Right cardiac atrium (tissue), 5 donors: ENCODE measurements at places on chromosomes 11 and 22. TPM values are rescaled to one million over a fixed set of nuclear protein-coding genes. Genes with fewer than 3 reads are reported as not detected.

GRCh38 chr11:44629732-44630345 lies 64.4 kb downstream of the CD82 start:
- DNase-seq = no peak

GRCh38 chr22:48556222-48556621 lies 1271.5 kb downstream of the BRD1 start:
- DNase-seq = no peak

DNA sequence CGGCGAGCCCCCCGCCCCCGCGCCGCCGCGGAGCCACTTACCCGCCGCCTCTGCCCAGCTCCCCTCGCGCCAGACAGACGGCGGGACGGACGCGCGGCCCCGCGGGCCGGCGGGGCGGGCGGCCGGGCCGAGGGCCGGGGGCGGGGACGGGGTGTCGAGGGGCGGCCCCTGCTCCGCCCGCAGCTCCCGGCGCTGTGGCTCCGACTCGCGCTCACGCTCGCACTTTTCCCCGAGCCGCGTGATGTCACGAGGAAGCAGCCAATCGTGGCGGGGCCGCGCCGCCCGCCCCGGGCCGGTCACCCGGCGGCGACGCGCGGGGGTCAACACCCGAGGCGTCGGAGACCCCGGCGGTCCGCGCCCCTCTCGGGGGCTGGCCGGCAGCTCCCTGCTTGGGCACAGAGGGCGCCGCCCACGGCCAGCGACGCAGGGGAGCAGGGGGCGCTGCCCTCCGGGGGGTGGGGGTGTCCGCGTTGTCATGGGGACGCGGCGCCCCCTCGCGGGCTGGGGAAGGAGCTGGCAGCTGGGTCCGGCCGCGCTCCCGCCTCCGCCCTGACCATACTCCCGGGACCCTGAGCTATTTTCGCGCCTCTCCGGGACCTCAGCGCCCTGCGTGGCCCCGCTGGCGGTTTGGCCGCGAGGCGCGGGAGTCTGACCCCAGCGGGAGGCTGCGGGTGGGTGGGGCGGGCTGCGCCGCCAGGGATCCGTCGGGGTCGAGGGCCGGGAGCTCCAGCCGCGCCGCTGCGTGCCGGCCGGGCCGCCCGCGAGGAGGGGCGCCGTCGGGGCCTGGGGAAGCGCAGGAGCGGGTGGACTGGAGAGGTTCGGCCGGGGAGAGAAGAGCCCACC lies at the start of gene CHRM4:
CHRM4 (minus strand) TSS at position 199 of the 843 bp plus-strand sequence. CDS start 5,219 bp downstream, outside the sequence.
- DNase-seq = no peak

CD248 gene
- polyA plus RNA-seq = 12.0 TPM

DCDC1 gene
- 0.05 TPM for polyA plus RNA-seq

CALCB gene
- 0.05 TPM for polyA plus RNA-seq

GRCh38 chr22:39275814-39276439 lies 31.1 kb upstream of the PDGFB start:
- no peak for DNase-seq

NXPE4 gene
- polyA plus RNA-seq = not detected

MICAL2 gene
- polyA plus RNA-seq = 62.9 TPM

DNA sequence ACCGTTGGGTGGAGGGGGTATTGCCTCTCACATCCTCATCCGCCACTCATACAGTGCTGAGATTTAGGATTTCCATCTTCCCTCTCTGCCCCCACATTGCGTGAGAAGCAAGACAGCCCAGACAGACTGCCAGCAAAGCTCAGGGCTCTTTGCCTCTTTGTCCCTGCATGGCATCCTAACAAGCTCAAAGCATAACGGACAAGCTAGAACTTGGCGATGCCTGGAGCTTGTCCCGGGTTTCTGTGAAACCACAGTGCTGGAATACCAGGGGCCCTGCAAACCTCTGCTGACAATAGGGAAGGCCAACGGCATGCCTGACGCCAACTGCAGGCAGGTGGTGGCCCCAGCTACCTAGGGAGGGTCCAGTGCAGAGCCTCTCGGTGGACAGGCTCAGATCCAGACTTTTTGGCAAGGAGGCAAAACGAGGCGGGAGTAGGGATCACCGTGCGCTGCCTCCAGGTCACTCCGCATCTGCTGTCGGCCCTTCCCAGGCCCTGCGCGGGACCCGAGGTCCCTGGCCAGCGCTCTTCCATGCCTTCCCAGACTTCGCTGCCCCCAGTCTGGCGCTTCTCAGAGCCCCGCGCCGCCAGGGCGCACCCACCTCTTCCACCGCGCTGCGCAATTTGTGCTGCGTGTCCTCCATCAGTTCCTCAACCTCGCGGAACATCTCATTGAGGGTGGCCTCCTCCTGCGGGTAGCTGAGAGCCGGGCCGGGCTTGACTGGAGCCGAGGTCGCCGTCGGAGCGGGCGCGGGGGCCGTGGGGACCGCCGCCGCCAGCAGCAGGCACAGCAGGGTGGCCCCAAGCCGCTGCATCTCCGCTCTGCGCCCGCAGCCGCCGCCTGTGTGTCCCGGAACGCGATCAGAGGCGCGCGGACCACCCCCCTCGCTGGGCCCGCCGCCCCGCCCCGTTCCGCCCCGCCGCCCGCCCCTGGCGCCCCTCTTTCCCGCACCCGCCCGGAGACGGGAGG lies at the start of gene DKK3:
DKK3 (minus strand) TSS at position 858 of the 969 bp plus-strand sequence; CDS start at position 814, 44 bp downstream.
- peak; percentile 79 for DNase-seq

DNA sequence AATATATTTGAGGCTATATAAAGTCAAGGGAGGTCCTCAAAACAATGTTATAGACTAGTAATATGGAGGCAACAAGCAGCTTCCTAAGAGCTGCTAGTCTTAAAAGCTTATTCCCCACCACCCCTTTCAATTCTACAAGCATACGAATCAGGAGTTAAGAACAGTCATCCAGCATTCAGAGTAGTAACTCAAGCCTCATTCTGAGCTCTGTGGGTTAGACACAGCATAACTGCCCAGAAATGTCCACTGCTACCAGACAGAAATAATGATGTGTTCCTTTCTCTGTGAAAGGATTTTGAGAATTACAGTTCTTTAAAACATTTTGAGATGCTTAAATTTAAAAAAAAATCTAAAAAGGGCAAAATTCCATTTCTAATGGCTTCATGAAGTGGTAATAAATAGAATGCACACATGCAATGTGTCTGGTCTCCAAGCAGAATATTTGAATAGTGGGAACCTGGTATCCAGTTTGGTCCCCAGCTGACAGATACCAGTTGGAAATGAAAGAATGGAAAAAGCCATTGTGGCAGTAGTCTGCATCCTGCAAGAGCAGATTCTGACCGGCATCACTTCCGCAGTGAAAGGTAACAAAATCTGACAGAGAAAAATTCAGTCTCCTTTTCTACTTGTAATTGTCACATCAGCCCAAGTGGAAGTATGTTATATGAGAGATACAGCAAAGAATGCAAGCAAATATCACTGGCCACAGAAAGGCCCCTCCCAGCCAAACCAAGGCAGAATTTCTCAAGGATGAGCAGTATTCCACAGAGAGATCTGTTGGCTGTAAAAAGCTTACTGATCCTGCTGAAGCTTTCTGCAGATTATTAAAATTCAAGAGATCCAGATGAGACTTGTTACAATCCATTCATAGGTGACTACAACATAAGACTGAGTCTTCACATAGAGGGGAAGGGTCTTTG lies 310.8 kb upstream of the PITPNB start:
- DNase-seq = no peak

- DNase-seq = no peak
Measured at GRCh38 chr22:50262460-50262911, 1.0 kb upstream of the MAPK12 start.

NAALADL1 gene
- 7.1 TPM for polyA plus RNA-seq

PHF21B gene
- polyA plus RNA-seq = 0.50 TPM

GRCh38 chr22:17159504-17159951 lies 451 bp upstream of the HDHD5 start:
- DNase-seq = peak; percentile 47

GRCh38 chr22:20430720-20431510 lies 6.7 kb downstream of the SCARF2 start:
- DNase-seq = no peak

DNA sequence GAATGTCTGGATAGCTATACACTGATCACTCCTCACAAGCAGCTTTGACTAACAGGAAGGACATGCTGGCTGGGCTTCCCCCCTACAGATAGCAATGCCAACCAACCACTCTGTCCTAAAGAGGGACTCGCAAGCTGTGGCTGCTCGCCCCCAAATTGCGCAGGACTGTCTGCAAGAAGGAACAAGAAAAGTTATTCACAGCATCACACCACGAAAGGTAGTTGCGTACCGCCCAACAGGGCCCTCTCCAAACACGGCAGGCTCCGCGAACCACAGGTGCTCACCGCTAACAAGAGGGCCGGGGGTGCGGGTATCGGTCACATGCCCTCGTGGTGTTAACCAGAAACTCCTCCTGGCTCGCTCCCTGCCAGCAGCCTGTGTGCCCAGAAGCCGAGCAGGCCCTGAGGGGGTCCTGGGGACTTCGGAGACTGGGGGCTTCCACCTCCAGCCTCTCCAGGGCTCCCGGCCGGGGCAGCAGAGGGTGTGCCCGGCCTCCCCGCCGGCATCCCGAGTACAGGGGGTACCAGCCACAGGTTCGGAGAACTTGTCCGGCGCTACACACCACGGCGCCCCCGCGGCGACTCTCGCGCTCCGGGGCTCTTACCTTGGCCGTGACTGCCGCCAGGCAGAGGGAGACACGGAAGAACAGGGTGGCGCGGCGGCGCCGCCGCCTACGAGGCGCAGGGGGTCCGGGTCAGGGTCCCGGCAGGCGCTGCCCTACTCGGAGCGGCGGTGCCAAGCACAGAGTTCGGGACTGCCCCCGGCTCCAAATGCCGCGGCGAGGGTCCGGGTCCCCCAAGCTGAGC lies 682 bp downstream of the LARGE1 start:
- no peak for DNase-seq

DNA sequence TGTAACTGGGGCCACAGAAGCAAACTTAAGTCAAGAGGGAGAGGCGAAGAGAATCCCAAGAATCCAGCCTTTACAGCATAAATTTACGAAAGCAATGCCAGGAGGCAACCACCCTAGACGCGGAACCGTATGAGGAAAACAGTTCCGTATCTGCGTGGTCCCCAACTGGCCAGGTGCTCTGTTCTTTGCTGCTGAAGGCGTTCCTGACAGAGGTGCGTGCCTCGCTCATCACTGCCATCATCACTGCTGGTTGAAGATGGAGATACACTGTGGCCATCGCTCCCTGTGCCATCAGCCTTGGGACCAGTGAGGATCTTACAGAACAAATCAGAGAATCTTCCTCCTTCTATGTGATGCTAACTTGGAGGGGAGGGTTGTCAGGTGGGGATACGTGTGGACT lies 270.5 kb upstream of the B3GAT1 start:
- DNase-seq = no peak

GRCh38 chr22:47484960-47485569 lies 722.6 kb downstream of the TBC1D22A start:
- no peak for DNase-seq

GRCh38 chr11:35524780-35525179 lies 636 bp downstream of the PAMR1 start:
- no peak for DNase-seq

SLC6A5 gene
- polyA plus RNA-seq = not detected

DNA sequence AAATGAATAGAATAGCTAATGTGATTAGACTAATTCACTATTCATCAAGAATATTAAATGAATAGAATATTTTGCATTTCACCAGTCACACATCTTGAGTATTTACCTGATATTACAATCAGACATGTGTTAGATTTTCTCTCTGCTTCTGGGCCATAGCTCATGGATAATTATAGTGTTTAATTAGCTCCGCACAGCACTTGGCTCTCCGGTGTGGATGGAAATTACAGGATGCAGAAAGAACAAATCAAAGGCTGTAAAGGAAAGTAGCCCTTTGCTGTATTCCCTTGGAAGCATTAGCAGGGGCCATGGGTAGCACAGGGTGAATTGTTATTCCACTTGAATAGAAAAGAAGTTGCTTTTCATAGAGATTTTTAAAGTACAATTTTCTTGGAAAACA lies 320.3 kb upstream of the SORL1-AS1 start:
- no peak for DNase-seq

FUT4 gene
- 1.2 TPM for polyA plus RNA-seq

DNA sequence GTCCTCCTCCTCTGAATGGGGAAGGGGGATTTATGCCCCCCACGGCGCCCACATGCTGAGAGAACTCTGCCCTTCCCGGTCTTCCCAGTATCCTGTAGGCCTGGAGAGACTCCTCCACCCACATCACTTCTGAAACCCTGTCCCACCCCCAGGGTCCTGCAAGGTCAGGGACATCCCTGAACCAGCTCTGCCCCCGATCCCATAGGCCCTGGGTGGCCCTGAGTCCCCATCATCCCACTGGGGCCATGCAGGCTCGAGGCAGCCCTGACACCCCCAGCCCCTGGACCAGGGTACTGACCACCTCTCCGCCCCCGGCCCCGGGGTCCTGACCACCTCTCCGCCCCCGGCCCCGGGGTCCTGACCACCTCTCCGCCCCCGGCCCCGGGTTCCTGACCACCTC lies 11.7 kb downstream of the B4GALNT4 start:
- no peak for DNase-seq

DNA sequence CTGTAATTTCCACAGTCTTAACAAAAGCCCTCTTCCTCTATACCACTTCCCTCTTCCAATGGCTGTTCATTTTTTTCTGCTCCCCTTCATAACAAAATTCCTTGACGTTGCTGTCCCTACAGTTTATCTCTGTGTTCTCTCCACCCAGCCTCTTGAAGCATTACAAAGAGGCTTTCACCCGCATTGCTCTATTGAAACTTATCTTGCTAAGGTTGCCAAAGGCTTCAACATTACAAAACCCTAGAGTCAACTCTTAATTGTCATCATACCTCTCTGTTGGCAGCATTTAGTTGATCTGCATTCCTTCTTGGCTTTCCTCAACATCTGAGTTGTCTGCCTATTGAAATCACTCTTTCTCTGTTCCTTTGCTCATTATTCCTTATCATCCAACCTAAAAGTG lies 1055.7 kb downstream of the JRKL start:
- DNase-seq = no peak

DNA sequence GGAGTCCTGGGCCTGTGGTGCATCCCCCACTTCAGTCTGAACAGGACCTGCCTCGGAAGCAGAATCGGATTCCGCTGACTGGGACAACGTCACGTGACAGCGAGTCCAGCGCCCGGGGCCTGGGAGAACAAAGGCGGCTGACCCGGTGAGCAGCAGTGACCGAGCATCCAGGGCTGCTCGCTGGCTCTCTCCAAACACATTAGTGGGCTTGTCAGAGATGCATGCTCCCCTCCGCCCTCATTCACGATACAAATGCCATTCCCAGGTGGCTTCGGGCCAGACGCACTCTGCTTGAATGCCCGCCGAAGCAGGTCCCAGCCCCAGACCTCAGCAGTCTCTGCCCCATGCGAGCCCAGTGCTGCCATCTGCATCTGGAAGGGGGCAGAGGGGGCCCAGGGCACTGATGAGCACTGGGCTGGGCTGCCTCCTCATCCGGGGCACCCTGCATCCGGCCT lies 91.0 kb downstream of the WNT7B start:
- DNase-seq = peak; percentile 47

- no peak for DNase-seq
Measured at GRCh38 chr11:34425360-34425759, 13.4 kb upstream of the CAT start.

- DNase-seq = peak; percentile 89
Measured at GRCh38 chr11:2532704-2533586, 88.1 kb downstream of the KCNQ1 start.

GRCh38 chr11:73288873-73289707 lies 17.0 kb downstream of the P2RY6 start:
- DNase-seq = peak; percentile 80

- peak; percentile 12 for DNase-seq
Measured at GRCh38 chr22:46531581-46532175, 5.7 kb downstream of the CELSR1 start.
